Spleen (tissue), 13 donors: ENCODE measurements at places on chromosomes 5 and 9. TPM values are rescaled to one million over a fixed set of nuclear protein-coding genes. Genes with fewer than 3 reads are reported as not detected.

The HTR4 gene
- 0.41 TPM for total RNA-seq

- no peak for DNase-seq
Observed at GRCh38 chr5:87081016-87081415, 186.7 kb upstream of the RASA1 start.

DNA sequence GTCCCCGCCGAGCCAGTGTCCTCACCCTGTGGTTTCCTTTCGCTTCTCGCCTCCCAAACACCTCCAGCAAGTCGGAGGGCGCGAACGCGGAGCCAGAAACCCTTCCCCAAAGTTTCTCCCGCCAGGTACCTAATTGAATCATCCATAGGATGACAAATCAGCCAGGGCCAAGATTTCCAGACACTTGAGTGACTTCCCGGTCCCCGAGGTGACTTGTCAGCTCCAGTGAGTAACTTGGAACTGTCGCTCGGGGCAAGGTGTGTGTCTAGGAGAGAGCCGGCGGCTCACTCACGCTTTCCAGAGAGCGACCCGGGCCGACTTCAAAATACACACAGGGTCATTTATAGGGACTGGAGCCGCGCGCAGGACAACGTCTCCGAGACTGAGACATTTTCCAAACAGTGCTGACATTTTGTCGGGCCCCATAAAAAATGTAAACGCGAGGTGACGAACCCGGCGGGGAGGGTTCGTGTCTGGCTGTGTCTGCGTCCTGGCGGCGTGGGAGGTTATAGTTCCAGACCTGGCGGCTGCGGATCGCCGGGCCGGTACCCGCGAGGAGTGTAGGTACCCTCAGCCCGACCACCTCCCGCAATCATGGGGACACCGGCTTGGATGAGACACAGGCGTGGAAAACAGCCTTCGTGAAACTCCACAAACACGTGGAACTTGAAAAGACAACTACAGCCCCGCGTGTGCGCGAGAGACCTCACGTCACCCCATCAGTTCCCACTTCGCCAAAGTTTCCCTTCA is 1.4 kb downstream of the GLIS3 start:
- DNase-seq, result no peak

DNA sequence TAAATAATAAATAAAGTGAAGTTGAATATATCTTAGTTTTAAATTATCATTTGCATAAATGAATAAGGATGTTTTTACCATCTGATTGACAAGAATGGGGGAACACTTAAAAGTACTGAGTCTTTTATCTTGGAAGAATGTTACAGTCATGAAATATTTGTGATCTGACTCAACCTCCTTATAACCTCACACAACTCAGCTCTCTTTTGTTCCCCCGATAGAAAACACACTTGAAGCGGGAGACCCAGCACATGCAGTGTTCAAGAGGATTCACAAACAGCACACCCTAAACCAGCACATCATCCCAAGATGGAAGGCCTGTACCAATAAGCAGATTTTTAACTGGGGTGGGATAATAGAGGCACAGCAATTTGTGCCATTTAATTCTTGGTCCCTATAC is 15.5 kb downstream of the BAAT start:
- no peak for DNase-seq
